ENCODE measurements at places on chromosomes 11 and 22. TPM values are rescaled to one million over a fixed set of nuclear protein-coding genes. Genes with fewer than 3 reads are reported as not detected.

DNA sequence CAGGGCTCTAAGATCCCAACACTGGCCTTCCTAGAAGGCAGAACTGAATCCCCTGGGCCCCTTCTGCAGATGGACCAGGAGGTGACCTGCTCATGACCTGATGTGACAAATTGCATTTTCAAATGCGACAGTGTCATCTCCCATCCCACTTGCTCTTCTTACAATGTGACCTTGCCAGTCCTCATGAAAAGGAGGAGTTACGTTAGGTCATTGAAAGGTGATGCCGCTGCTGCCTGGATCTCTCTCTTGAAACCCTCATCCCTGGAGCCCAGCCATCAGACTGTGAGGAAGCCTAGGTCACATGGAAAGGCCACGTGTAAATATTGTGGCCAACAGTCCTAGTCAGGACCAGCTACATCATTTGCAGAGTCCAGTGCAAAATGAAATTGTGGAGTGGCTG, 5.7 kb upstream of the C1QTNF4 start:
- no peak for DNase-seq
- H3K36me3 ChIP-seq, result no peaks in the 10 kb centered on the region
- H3K4me3 ChIP-seq, result no peak overlapping the region
- H3K27me3 ChIP-seq, result peaks cover 3% of the 10 kb centered on the region
- H3K27ac ChIP-seq, result no peak overlapping the region

DNA sequence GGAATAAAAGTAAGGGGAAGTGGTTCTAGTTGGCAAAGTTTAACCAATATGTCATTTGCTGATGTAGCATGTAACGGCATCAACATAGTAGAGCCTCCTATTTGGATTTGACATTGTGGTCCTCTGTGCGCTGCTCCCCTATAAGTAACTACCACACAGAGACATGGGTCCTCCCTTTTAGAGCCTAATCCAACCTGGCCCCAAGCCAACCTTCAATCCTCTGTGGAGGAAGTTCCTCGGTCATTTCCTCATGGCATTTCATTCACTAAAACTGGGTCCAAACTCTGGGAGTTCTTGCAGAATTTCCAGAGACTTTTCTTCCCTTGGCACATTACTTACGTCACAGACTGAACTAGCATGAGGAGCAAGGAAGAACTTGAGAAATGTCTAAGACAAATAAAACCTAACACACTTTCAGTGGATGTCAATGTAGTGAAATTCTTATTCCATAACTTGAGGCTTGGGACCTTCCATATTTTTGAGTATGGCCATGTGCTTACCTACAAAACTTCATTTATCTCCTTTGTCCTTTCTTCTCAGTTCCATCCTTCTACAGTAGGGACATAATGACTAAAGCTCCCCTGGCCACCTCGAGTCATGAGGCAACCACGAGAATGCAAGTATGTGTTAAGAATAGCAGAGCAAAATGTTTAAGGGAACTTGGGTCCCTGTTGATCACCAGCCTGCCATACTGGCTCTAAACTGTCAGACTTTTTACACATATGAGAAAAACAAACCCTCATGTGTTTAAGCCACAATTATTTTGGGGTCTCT, 34.7 kb downstream of the MMP20 start:
- no peaks in the 10 kb centered on the region for H3K36me3 ChIP-seq
- no peak for DNase-seq
- H3K27me3 ChIP-seq, result no peaks in the 10 kb centered on the region
- no peaks in the 10 kb centered on the region for H3K4me1 ChIP-seq

DNA sequence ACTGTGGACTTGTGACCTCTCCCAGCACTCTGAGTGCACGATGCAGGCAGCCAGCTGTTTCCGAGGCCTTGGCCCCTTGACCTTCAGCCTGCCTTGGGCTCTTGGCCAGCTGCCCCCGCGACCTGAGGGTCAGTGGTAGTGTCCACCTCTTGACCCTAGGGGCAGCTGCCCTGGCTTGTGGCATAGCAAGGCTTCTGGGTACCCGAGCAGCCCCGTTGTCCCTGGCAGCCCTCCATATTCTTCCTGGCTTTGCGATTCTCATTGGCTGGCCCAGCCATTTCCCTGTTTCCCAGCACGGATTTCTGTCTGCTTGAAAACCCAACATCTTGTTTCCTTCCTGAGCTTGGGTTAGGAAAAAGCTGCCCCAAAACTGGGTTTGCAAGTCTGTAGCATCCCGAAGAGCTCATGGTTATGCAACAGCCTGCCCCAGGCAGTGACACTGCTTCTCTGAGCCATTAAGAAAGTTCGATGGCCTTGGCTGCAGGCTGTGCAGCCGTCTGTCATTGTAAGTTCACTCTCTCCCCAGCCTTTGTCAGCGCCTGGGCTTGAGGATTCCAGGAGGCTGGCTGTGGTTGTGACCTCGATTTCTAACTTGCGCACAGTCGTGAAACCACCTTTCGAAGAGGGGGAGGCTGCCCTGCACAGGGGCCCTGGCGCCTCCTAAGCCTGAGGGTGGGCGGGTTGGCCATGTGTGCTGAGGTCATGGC, 48.8 kb downstream of the FBLN1 start:
- H3K4me1 ChIP-seq, result peaks cover 7% of the 10 kb centered on the region
- DNase-seq, result peak; percentile 79
- no peaks in the 10 kb centered on the region for H3K27me3 ChIP-seq
- H3K27ac ChIP-seq, result peak overlapping the region; percentile 43

VWA5A gene
- 30.1 TPM for total RNA-seq

- no peak for DNase-seq
- no peaks in the 10 kb centered on the region for H3K36me3 ChIP-seq
- H3K4me1 ChIP-seq, result no peaks in the 10 kb centered on the region
Measured at GRCh38 chr11:102712137-102712536, 6.6 kb upstream of the MMP27 start.

GRCh38 chr11:81644239-81644840, 1089.3 kb downstream of the FAM181B start:
- peak; percentile 58 for DNase-seq
- no peaks in the 10 kb centered on the region for H3K27me3 ChIP-seq
- H3K36me3 ChIP-seq, result no peaks in the 10 kb centered on the region
- no peaks in the 10 kb centered on the region for H3K4me1 ChIP-seq
- H3K27ac ChIP-seq, result no peak overlapping the region

- H3K36me3 ChIP-seq, result peaks cover 13% of the 10 kb centered on the region
- H3K27ac ChIP-seq, result no peak overlapping the region
- no peak for DNase-seq
- H3K27me3 ChIP-seq, result no peaks in the 10 kb centered on the region
Measured at GRCh38 chr11:61800331-61801281, 7.9 kb downstream of the FEN1 start.

TTLL8 gene
- not detected for total RNA-seq

THY1 gene
- 16.8 TPM for total RNA-seq

GRCh38 chr11:11480971-11481370, 127.9 kb upstream of the CSNK2A3 start:
- no peaks in the 10 kb centered on the region for H3K36me3 ChIP-seq
- no peak for DNase-seq
- no peaks in the 10 kb centered on the region for H3K4me1 ChIP-seq
- H3K27ac ChIP-seq, result no peak overlapping the region
- H3K4me3 ChIP-seq, result no peak overlapping the region
- H3K27me3 ChIP-seq, result no peaks in the 10 kb centered on the region

DNA sequence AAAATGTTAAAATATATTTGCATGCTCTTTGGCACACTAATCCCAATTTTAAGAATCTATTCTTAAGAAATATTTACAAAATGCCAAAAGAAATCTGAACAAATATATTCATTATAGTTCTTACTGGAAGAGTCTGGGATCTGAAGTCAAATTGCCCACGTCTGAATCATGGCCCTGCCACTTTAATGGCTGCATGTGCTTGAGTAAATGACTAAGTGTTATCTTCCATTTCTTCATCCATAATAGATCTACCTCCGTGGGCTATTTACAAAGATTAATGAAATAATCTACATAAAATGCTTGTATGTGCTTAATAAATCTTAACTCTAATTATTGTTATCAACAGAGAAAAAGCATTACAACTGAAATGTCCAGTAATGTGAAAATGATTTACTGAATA, 24.5 kb upstream of the DKK3 start:
- no peak overlapping the region for H3K27ac ChIP-seq
- H3K4me1 ChIP-seq, result no peaks in the 10 kb centered on the region
- no peak overlapping the region for H3K4me3 ChIP-seq
- DNase-seq, result no peak

GRCh38 chr11:34997952-34998528, 81.6 kb downstream of the PDHX start:
- peak; percentile 57 for DNase-seq
- peaks cover 4% of the 10 kb centered on the region for H3K36me3 ChIP-seq
- no peaks in the 10 kb centered on the region for H3K4me1 ChIP-seq
- no peak overlapping the region for H3K4me3 ChIP-seq
- no peak overlapping the region for H3K27ac ChIP-seq

DNA sequence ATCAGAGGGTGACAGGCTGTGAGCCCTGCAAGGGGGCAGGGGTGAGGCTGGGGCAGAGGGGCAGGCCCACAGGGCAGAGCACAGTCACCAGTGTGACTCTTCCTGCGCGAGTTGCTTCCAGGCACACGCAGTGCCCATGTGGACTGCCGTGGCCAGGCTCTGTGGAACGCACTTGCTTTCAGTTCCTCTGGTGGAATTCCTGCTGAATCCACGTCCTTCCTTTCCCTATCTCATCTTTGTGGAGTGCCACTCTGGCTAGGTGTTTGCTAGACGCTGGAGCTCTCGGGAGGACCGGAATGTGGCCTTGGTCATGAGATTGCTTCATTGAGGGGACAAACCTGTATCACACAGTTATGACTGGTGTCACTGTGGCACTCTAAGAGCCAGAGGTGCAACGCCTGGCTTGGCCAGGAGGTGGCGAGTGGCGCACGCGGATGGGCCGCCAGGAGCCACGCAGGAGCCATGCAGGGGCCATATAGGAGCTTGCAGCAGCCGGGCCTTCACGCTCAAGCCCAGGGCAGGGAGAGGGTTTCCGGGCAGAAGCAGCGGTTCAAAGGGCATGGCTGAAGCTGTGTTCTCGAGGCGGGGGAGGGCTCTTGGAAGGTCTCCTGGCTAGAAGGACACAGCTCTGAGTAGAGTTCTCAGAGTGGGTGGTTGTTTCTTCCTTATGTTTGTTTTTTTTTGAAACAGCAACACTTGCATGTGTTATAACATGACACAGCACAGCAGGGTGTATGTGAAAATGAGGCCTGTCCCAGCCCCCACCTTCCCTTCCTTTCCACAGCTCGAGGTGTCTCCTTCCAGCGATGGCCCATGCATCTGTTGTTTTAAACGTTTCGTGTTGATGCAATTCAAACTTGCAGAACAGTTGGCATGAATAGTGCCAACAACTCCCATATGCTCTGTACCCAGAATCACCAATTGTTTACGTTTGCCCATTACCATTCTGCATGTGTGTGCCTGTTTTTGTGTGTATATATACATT, 36.2 kb downstream of the TBC1D22A start:
- H3K4me3 ChIP-seq, result no peak overlapping the region
- H3K27ac ChIP-seq, result peak overlapping the region; percentile 61
- peaks cover 4% of the 10 kb centered on the region for H3K4me1 ChIP-seq

SYT13 gene
- 6.2 TPM for total RNA-seq

DNA sequence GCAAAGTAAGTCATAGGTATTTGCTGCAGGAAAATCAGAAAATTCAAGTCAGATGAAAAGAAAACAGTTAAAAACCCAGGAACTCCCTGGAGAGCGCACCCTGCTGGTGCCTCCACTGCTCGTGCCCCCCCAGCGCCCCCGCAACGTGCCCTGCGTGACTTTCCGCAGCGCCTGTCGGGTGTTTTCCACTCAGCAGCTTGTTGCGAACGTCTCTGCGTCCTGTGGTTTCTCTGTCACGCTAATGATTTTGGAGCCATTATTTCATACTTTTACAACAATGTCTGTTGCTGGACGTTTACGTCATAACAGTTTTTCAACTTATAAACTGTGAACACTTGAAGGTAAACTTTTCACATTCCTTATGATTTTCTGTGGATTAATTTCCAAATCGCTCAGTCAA, 5.0 kb downstream of the CRELD2 start:
- no peaks in the 10 kb centered on the region for H3K27me3 ChIP-seq
- H3K36me3 ChIP-seq, result peaks cover 28% of the 10 kb centered on the region
- no peak for DNase-seq
- H3K27ac ChIP-seq, result no peak overlapping the region

DNA sequence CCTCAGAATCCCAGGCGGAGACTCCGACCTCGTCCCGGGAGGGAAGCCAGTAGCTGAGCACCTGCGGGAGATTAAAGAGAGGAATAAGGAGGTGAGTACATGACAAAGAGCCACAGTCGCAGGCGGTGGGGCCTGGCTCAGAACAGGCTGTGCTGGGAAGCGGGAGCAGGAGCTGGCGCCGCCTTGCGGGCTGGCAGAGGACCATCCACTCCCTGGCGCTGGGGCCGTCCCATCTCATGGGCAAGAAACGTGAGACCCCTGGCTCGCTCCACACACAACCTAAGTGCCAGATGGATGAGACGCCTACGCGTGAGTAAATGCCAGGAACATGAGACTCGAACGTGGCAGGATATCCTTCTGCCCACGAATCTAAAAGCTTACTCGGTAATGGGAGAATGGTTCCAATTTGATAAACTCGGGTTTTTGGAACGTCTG, 6.3 kb downstream of the CEND1 start:
- H3K36me3 ChIP-seq, result no peaks in the 10 kb centered on the region
- H3K4me1 ChIP-seq, result peaks cover 3% of the 10 kb centered on the region
- no peak overlapping the region for H3K4me3 ChIP-seq
- no peaks in the 10 kb centered on the region for H3K27me3 ChIP-seq
- no peak overlapping the region for H3K27ac ChIP-seq
- peak; percentile 80 for DNase-seq

SLC22A25 gene
- total RNA-seq, result not detected

DNA sequence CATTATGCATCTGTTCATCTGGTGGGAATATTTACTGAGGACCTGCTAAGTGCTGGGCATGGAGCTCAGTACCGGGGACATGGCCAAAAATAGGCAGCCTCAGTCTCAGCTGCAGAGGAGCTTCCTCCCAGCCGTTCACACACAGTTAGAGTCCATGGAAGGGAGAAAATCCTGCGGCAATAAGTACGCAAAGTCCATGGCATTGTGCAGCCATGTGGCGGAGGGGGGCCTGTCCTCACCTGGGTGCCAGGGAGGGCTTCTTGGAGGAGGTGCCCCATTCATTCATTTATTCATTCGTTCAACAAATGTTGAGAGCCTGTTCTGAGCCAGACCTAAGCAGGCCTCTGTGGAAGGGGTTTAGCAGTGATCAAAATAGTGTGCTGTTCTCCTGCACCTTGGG, 59.3 kb upstream of the ANO1 start:
- H3K4me3 ChIP-seq, result no peak overlapping the region
- no peaks in the 10 kb centered on the region for H3K27me3 ChIP-seq
- no peak overlapping the region for H3K27ac ChIP-seq
- no peaks in the 10 kb centered on the region for H3K36me3 ChIP-seq

Measured in lung (tissue), 17 donors.